Caco-2 (cell line): ENCODE measurements at places on chromosomes 11 and 22. TPM values are rescaled to one million over a fixed set of nuclear protein-coding genes. Genes with fewer than 3 reads are reported as not detected.

HOATZ gene
- total RNA-seq: not detected in 2 replicates

NAV2 gene
- total RNA-seq: 63.5 and 64.7 TPM in 2 replicates

DNA sequence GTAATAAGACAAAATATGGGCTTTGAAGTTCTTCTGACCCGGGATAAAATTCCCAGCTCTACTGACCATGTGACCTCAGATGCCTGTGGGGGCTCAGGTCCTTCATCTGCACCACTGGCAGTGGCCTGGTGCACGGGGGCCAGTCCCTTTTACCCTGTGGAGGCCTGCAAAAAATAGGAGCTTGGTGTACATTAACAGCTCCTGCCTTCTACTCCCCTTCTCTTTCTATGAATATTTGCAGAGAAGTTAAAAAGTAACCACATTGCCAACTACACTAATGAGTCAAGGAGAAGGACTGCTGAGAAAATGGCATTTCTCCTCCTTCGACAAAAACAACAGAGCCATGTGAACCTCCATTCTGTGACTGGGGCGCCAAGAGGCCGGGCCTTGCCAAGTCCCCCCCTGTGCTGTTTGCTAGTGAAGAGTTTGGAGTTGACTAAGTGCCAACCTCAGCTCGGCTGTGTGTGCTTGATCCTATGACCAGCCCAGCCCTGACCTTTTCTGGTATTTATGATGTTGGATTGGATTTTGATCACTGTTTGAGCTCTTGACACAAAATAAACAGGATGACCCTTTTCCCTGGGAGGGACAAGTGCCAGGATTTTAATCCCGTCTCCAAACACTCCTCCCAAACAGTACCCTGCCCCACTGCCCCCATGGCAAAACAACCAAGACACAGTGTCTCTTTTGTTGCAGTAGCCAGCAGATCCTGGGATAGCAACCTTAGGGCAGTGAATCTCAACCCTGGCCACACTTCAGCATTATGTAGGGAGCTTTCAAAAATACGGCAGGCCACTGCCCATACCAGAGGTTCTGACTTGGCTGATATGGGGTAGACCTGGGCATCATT lies 380.1 kb downstream of the LARGE1 start:
- no peaks in the 10 kb centered on the region for H3K27me3 ChIP-seq
- H3K27ac ChIP-seq: peak overlapping the region; percentile 92
- no peak overlapping the region for H3K4me3 ChIP-seq
- H3K4me1 ChIP-seq: peaks cover 56% of the 10 kb centered on the region

DNA sequence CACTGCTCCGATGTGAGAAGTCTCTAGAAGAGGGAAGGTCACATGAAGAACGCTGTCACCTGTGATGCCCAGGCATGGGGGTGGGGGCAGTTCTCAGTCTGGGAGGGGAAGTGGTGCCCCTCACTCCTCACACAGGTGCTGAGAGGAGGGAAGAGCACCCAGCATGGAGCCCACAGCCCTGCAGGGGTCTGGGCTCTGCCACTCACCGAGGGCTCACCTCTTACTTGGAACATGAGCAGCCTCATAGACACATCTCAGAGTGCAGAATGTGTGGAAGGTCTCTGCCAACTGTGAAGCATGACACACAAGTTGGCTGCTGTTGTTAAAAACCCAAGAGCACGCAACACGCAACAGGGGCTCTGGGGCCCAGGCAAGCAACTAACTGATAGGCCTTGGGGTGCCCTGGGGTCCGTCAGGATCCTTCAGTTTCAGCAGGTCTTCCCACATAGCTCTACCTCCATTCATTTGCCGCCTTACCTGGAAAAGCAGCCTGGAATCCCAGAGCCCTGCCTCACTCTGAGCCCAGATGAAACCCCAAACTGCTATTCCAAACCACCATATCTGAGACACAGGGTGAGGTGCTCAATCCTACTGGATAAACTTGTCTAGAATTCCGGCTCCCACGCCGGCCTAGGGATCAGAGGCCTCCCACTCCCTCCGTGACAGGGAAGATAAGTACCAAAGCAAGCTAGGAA lies 17.5 kb upstream of the TMPRSS4 start:
- H3K36me3 ChIP-seq: no peaks in the 10 kb centered on the region
- DNase-seq: peak; percentile 33
- no peak overlapping the region for H3K4me3 ChIP-seq
- H3K4me1 ChIP-seq: peaks cover 12% of the 10 kb centered on the region

DNA sequence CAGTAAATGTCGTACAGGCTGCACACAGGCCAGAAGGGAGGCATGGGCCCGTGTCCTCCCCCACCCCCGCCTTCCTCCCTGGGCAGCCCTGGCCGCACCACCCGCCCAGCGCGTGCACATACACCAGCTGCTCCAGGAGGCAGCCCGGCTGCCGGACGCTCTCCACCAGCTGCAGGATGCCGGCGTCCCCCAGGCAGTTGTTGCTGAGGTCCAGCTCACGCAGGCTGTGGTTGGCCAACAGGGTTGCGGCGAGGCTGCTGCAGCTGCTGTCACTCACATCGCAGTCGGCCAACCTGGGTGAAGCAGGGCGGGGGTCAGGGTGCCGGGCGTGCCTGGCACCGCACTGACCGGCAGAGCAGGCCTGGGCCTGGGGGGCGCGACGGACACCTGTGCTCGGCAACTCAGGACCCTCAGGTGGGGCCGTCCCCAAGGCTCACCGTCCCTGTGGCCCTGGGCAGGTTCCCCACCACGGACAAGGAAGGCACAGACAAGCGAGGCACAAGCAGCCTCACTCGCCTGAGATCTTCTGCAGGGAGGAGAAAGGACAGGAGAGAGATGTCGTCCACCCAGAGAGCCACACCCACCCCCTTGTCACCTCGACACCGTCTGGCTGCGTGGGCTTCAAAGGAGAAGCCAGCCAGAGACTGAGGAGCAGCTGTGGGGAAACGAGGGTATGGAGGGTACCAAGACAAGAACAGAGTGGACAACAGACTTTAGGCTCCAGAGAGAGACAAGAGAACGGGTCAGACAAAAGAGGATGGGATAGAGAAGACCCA lies 12.1 kb downstream of the RNH1 start:
- H3K27ac ChIP-seq: peak overlapping the region; percentile 71
- no peaks in the 10 kb centered on the region for H3K4me1 ChIP-seq
